Astrocyte of the hippocampus (primary cell): ENCODE measurements at places on chromosomes 5 and 9.

DNA sequence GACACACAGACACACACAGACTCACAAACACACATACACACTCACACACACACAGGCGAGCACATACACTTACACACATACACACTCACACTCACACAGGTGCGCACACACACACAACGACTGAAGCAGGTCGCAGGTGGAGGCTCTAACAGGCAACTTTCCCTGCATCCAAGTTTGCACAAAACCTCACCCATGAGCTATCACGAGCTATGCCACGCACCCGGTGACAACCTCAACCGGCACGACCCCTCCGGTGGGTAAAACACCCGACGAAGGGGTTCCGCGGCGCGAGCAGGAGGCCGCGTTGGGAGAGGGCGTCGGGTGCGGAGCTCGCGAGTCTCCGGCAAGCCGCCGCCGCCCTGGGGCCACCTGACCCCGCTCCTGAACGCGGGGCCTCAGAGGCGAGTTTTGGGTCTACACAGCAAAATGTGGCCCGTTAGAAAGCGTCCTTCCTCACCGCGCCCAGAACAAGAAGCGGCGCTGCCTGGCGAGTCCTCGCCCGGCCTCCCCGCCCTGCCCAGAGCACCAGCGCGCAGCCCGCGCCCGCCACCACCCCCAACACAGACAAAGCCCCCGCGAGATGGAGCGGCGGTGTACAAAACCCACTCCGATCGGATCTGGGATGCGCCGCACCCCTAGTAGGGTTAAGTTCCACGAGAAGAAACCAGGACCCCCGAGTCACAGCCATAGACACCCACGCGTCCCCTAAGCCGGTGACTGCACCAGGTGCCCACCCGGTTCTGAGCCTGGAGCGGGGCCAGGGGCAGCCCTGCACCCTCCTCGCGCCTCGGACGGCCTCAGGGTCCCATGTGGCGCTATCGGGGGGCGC is 665 bp downstream of the SLC6A3 start:
- DNase-seq: no peak

- DNase-seq: no peak
Measured at GRCh38 chr5:106154280-106154716, 1516.4 kb downstream of the EFNA5 start.

DNA sequence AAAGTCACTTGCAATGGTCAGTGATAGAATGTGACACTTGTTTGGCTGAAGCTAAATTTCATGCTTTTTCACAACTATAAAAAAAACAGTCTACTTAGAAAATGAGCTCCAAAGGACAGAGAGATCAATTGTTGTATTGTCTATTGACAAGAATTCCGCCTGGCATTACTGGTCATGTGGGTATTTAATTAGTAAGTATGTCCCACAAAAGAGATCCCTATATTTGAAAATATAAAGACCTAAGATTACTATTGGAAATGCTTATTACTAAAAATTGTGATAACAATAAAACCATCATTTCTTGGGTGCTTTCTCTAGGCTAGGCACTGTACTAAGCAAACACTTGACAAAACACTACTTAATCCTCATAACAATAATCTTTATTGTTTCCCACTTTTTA is 745.2 kb upstream of the C9orf72 start:
- no peak for DNase-seq

DNA sequence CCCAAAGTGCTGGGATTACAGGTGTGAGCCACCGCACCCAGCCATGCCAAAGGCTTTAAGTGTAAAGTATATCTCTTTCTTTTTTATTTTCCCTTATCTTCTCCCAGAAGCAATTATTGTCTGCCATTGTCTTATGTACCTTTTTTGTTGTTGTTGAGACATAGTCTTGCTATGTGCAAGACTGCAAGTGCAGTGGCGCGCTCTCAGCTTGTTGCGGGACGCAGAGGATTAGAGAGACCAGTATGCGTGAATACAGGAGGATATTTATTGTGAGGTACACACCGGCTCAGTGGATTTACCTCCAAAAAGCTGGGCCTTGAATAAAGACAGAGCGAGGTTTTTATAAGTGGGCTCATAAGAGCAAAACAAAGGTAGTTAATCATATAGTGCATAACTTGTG is 11.8 kb downstream of the TMEM38B start:
- no peak for DNase-seq
